ENCODE measurements at places on chromosomes 2 and 18.

DNA sequence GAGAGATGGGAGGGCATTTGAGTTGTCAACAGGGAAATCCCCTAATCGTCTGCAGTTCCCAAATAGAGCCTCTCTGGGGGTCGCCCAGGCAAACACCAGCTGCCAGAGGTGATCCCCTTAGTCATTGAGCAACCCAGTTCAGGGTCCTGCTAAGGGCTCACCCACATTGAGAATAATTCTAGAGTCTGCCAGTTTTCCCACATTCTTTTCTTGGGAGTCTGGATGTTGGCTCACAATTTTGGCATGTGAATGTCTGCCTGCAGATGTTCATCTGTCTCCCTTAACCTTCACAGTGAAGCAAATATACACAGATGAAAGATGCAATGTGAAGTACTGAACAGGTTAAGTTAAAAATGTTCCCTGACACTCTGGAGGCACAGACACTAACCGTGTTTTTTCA is 11.4 kb upstream of the SMIM21 start:
- DNase-seq, result no peak

DNA sequence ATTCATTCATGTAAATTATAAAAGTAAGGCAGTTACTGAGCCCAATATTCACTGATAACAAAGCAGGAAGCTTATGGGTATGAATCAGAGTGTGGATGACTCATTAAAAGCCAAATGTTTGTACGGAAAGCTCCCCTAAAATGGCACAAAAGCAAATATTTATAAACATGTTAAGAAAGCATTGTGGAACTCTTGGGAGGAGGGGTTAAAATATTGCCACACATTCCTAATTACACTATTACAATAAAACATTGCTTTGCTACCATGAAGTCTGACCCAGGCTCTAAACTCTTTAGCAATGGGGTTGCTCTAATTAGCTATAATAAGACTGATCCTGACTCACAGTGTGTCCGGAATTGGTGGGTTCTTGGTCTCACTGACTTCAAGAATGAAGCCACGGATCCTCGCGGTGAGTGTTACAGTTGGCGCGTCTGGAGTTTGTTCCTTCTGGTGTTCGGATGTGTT is 110.9 kb downstream of the NAB1 start:
- DNase-seq, result no peak

GRCh38 chr2:201358684-201359083 is 1.5 kb upstream of the FLACC1 start:
- DNase-seq, result no peak

- DNase-seq, result no peak
These were observed 103.5 kb downstream of the SPTBN1 start for GRCh38 chr2:54559593-54560145.

- no peak for DNase-seq
These were observed 27.3 kb downstream of the SPTBN1 start for GRCh38 chr2:54483426-54483825.

DNA sequence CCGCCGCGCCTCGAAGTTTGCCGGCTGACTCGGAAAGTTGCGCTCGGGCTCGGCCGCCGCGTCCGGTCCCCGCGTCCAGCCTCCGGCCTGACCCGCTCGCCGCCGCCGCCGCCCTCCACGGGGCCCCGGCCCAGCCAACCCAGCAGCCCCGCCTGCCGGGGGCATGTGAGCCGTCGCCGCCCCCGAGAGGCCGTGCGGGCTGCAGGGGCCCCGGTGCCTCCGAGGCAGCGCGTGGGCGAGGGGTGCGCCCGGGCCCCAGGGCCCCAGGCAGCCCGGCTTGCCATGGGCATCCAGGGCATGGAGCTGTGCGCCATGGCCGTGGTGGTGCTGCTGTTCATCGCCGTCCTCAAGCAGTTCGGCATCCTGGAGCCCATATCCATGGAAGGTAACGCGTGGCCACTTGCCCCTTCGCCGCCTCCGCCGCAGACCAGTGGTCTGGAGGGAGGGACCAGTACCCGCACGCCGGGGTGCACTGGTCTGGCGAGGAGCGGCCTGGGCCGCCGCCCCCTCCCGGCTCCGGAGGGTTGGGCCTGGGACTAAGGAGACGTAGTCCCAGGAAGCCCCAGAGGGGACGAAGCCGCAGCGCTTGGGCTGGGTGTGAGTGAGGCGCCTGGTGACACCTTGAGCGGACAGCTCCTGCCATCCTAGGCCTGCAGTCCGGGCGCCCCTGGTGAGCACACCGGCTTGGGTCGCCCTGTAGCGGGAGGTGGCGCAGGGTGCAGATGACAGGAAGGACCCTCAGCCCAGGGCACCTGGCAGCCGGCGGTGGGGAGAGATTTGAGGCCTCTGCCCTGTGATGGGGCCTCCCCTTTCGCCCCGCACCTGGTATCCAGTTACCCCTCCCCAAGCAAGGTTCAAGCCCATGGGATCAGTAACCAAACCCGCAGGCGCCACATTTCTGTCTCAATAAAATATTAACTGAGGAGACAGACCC is 49.9 kb downstream of the KCNIP3 start:
- no peak for DNase-seq

DNA sequence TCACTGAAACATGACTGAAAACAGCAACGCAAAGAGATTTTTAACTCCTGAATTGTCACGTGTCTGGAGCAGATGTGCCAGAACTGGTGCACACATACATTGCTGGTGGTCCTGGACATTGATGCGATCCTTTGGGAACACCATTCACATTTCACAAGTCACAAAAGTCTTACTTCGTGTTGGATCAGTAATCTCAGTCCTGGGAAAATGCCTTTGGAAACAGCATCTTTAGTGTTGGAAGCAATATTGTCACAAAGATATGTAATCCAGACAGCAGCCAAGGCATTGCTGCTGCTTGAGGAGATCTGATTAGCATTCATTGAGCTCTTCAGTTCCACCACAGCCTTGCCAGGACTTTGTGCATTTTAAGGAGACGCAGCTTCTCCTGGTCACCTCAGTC is 126.2 kb upstream of the SH3BP4 start:
- DNase-seq, result no peak

GRCh38 chr2:185644828-185645227 is 93.8 kb upstream of the FSIP2 start:
- DNase-seq, result no peak
